ENCODE measurements at places on chromosomes 2 and 18.

DNA sequence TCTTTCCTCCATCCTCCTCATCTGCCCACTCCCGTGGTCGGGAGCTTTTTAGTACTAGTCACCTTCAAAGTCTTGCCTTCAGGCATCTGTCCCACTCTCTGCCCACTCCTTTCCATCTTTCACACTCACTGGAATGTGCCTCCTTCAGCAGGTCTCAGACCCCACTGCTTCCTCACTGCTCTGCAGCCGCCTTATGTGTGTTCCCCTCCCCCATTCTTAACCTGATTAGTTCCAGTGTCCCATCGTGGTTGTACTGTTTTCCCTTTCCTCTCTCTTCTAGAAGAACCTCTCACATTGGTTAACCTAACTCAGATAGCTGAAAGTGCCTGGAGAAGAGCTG lies 3.0 kb downstream of the ARMC9 start:
- DNase-seq, result no peak

GRCh38 chr2:151819920-151820319 lies 8.3 kb downstream of the ARL5A start:
- no peak for DNase-seq

- no peak for DNase-seq
Observed at GRCh38 chr2:58764338-58765104, 523.4 kb upstream of the FANCL start.

DNA sequence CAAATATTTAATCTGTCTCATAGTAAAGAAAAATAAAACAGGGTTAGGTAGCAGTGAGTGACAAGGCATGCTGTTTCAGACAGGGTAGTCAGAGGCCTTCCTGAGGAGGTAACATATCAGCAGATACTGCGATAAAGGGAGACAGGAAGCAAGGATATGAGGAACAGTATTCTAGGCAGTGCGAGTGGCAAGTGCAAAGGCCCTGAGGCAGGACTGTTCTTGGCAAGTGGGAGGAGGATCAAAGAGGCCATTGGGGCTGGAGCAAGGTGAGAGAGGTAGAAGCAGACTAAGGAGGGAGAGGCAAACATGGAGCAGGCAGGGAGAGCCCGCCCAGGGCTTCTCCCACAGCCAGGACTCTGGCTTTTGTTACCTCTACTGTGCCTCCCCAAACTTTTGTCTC lies 33.6 kb downstream of the GAD1 start:
- no peak for DNase-seq

DNA sequence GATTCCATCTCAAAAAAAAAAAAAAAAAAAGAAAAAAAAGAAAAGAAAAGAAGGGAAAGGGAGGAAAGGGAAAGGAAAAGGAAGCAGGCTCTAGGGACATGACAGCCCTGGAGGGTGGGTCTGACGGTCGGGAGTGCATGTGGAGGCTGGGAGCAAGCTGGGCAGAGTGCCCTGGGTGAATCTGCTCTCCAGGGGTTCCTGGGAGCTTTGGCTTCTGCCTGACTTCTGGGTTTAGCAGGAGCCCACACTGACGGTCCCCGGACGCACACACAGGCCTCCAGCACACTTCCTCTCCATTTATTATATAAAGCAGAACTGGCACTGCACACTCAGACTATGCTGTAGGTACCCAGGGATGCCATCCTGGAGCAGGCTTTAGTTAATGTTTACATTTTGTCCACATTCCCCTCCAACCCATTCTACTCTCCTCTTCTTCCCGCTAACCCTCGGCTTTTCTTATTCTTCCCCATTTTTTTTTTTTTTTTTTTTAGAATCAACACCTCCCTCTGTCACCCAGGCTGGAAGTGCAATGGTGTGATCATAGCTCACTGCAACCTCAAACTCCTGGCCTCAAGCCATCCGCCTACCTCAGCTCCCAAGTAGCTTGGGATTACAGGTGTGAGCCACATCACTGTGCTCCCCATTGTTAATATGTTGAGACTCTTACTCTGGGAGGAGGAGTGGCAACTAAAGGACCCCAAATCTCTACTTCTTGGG lies 151.1 kb upstream of the SLC1A4 start:
- DNase-seq, result no peak

- DNase-seq, result no peak
Observed at GRCh38 chr18:9096007-9096371, 6.5 kb upstream of the NDUFV2 start.

- no peak for DNase-seq
Observed at GRCh38 chr18:47313901-47314300, 62.4 kb upstream of the SKOR2 start.

DNA sequence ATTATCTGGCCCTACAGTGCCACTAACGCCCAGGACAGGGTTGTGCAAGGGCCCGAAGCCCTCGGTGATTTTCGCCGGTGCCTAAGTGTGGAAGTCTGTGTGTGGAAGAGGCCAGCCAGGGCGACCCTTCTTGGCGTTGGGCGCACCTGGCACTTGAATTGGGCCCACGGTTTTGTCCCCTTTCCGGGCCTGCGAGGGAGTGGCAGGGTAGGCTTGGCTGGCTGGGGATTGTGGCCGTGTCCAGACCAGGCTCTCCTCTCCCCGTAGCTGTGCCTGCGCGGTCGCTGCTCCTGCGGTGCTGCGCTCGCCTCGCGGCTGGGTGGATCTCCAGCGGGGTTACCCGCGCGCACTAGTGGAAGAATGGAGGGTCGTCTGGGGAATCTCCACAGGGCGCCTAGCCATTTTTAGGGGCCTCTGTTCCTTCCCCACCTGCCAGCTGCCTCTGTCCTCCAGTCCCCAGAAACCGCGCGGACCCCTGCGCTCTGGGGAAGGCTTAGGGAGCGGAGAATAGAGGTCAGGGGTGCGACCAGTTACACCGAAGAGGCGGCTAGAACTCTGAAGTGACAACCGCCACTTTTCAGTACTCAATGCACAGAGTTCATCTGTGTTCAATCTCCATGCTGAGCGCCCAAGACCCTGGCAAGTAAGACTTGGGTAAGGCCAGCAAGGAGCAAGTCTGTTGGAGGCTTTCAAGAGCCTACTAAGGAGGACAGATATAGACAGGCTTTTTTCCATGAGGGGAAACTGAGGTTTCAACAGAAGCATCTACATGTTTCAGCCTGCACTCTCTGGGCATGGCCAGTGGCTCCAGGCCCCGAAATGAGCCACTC lies 16.0 kb downstream of the EVX2 start:
- DNase-seq, result no peak

- DNase-seq, result no peak
Observed at GRCh38 chr2:171084128-171084527, 76.6 kb downstream of the TLK1 start.

DNA sequence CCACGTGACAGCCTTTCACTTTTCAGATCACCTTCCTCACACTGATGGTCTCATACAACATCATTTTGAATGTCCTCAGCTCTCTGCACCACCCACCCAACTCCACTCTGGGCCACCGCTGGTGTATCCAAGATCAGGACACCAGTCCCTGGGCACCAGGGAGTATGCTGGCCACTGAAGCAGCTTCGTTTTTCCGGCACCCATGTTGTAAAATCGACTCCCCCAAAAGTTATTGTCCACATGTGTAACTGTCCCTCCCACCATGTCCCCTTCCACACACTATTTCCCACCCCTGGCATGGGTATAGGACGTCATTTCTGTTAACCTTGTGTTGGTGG lies 96.4 kb downstream of the TGOLN2 start:
- DNase-seq, result no peak

- DNase-seq, result no peak
Observed at GRCh38 chr18:79576686-79577351, 102.8 kb upstream of the CTDP1 start.

DNA sequence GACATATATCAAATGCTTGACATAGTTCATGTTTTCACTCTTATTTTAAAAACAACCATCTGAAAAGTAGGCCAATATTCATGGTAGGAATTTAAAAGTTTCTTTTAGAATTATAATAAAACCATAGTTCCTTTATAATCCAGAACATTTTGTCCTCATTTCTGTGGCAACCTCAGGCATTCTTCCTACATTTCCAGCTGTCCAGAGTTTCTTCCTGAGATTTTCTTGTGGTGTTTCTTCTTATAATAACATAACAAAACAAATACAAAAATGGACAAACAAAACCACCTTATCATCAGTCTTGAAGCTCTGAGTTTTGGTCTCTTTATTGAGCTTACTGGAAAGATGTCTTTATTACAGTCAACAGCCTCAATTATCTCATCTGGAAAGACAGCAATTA lies 2028.6 kb upstream of the CELF4 start:
- DNase-seq, result no peak

DNA sequence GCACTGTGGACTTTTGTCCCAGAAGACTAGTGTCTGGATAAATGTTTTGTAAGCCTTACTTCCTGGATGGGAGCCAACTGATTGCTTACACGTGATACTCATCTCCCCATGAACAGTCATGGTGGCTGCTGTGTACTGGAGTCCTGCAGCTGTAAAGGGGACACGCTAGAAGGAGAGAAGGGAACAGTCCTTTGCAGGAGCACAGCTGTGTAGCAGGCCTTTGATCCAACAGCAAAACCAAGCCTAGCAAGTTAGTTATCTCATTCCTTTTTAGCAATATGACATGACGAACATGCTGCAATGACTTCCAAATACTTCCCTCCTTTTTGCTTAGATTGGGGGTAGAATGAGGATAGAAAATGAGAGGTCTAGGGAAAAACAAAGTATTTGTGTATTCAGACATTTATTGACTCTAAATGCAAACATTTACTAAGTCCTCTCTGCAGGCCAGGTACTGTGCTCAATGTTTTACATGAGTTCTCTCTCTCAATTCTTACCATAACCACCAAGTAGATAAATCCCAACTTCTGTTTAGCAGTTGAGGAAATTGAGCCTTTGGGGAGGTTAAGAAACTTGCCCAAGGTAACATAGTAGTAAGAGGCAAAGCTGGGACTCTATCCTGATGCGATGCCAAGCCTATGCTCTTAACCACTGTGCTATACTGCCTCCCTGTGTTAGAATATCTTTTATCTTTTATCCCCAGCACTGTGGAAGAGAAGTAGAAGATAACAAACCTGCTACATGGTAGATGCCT lies 55.4 kb upstream of the CD28 start:
- peak; percentile 17 for DNase-seq

- DNase-seq, result peak; percentile 75
Observed at GRCh38 chr2:11583840-11584524, 50.1 kb downstream of the GREB1 start.

DNA sequence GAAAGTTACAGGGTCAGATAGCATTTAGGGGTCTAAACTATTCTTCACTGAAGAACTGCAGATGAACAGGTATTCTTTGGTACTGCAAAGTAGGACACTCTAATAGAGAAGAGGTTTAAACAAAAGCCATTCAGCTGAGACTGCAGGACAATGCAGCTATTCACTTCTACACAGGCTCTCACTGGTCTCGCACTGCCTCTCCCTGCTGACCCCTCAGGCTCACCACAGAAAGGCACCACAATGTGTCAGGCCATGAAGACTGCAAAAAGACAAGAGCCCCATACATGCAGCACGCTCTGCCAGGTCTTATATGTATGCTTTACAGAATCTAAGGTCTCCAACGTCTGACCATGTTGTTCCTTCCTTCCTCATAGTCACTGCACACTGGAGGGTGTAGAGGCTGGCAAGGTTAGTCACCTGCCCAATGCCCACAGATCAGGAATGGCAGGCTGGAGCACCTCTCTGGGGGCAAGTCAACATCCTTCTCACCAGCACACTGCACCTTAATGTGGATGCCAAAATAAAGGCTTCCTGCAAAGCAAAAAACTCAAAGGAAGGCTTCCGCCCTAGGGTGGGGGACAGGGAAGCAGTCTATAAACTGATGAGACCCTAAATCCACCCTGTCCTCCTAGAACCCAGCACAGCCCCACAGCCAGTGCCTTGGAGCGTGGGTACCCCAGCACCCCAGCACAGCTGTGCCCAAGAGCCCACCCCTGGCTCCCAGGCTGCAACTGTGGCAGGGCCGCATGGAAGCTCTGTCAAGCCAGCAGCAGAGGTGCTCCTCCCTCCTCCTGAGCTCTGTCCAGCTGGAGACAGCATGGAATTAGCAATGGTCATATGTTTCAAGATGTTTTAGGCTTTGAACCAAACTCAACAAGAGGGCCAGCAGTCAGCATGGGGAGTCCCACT lies 10.7 kb upstream of the RNU4ATAC start:
- no peak for DNase-seq

DNA sequence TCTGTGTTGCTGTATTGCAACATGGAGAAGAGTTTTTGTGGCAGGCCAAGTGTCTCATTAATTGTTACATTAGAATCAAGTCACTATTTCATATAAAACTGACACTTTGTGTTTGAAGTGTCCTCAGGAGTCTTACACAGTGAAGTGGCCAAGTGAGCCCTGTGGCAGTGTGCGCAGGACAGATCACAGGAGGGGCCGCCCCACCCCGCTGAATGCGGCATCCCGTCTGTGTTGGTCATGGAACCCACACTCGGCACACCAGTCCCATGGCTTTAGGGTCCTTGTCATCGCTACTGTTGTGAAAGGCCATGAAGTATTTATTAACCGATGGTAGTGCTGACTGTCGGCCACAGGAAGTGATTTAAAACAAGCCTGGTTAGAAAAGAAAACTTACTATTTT lies 144.7 kb upstream of the NFATC1 start:
- no peak for DNase-seq

- no peak for DNase-seq
Observed at GRCh38 chr2:43051338-43051737, 175.1 kb downstream of the ZFP36L2 start.

GRCh38 chr2:62450716-62451191 lies 55.2 kb downstream of the TMEM17 start:
- no peak for DNase-seq

- DNase-seq, result no peak
Observed at GRCh38 chr2:225737556-225737955, 338.0 kb downstream of the NYAP2 start.

DNA sequence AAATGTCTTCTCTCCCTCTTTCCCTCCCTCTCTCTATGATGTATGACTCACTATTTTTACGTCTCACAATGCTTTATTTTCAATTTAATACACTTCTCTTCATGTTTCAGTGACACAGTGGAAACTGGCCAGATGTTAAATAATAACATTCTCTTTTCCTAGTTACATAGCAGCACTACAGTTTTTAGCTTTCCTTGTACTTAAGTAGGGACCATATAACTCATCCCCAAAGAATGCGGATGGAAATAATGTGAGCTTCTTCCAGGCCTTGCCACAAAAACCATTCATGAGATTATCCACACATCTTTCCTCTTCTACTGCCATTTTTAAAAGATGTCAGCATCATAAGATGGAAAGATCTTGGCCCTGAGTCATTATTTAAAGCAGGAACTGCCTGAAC lies 789.4 kb downstream of the LRP1B start:
- DNase-seq, result no peak
